NCI-H1092 (cell line): ENCODE measurements at places on chromosomes 2 and 18.
A peak's percentile ranks its signal among the peaks of the same experiment; 100 is the strongest.

GRCh38 chr2:950080-950966 lies at the start of gene SNTG2:
Gene SNTG2 (plus strand): TSS chr2:950849. CDS start chr2:950997, 148 bp downstream.
- DNase-seq, result no peak

DNA sequence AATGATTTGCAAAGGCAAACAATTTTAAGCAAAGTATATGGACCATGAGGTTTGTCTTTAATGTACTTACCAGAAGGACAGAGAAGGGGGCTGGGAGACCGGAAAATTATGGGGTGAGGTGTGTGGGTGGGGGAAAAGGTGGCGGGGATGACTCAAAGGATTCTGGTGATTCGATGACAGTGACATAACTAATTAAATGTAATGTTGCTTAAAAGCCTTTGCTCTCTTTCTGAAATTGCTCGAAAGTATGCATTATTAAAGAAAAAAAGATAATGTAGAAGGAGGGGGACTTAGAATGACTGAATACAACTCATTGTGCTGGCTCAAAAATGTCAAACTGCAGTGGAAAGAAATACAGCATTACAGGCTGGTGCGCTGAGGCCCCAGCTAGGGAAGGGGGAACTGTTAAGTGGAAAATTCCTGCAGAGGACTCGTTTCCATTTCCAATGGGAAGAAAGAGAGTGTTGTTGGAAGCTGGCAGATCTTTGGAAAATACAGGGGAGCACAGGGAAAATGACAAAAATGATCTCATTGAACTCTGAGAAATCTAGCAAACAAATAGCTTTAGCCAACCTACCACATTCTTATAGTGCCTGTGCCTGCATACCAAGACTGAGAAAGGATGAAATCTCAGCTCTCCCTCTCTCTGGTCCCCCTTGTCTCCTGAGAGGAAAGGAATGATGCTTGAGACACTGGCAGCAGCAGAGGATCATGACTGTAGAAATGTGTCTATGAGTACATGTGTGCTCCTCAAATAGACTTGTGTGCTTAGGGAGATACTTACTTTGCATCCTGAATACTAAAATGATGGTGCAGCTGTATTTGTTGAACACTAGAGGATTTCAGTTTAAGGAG lies 632.4 kb downstream of the NYAP2 start:
- no peak for DNase-seq

- no peak for DNase-seq
These were observed 615.8 kb downstream of the XIRP2 start for GRCh38 chr2:167504061-167504460.

DNA sequence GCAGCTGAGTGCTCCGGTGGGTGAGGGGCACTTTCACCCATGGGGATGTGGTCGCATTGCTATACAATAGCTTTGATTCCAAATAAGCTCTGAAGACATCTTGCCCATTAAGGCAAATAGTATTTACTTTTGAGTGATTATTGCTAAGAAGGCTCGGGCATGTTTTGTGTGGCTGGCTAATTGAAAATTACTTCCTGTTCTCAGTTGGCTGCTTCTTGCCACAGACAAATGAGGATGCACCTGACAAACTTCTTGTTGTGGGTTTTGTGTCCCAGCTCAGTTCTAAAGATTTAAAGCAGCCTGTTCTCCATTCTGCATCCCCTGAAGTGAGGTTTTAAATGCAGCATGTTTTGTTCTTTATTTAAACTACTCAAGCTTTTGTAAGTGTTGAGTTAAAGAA lies 88.3 kb downstream of the KCNS3 start:
- DNase-seq, result no peak

GRCh38 chr2:52622266-52622665 lies 1145.3 kb upstream of the CHAC2 start:
- no peak for DNase-seq

GRCh38 chr18:11183637-11184036 lies 34.3 kb upstream of the PIEZO2 start:
- DNase-seq, result no peak

- peak; percentile 38 for DNase-seq
These were observed 87.1 kb upstream of the MCFD2 start for GRCh38 chr2:47002480-47003381.
